ENCODE measurements at places on chromosomes 12 and 14. TPM values are rescaled to one million over a fixed set of nuclear protein-coding genes. Genes with fewer than 3 reads are reported as not detected.

The SRRM4 gene
- total RNA-seq = not detected

The C3AR1 gene
- 12.5 TPM for total RNA-seq

The NRL gene
- 4.5 TPM for total RNA-seq

DNA sequence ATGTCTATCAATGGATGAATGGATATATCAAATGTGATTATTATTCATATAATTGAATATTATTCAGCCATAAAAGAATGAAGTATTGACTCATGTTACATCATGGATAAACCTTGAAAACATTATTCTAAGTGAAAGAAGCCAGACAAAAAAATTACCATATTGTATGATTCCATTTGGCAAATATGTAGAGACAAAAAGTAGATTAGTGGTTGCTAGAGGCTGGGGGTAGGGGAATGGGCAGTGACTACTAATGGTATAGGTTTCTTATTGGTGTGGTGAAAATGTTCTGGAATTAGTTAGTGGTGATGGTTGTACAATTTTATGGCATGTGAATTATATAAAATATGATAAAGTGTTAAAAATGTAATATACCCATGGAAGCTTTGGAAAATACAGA is 31.8 kb upstream of the GNS start:
- no peak for DNase-seq
